ENCODE measurements at places on chromosomes 7 and 10.

- DNase-seq, result no peak
Observed at GRCh38 chr7:98921608-98922372, 43.5 kb downstream of the TRRAP start.

DNA sequence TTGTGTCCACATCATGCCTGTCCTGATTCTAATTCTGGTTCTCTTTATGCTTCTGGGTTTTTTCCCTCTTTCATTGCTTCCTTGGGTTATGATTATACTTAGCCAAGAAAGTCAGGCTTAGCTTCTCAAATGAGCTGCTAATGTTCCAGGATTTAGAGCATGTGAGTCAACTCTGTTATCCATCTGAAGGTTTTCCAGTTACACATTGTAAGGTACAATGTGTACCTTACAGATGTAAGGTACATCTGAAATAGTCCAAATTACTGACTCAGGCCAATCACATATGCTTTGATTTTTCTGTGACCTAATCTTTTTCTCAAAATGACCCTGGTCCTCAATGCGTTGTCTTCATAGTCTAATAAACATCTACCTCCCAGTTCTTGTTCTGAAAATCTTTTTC, 13.3 kb upstream of the MIOS start:
- DNase-seq, result no peak

GRCh38 chr7:31186202-31186601, 134.1 kb downstream of the ADCYAP1R1 start:
- DNase-seq, result no peak

DNA sequence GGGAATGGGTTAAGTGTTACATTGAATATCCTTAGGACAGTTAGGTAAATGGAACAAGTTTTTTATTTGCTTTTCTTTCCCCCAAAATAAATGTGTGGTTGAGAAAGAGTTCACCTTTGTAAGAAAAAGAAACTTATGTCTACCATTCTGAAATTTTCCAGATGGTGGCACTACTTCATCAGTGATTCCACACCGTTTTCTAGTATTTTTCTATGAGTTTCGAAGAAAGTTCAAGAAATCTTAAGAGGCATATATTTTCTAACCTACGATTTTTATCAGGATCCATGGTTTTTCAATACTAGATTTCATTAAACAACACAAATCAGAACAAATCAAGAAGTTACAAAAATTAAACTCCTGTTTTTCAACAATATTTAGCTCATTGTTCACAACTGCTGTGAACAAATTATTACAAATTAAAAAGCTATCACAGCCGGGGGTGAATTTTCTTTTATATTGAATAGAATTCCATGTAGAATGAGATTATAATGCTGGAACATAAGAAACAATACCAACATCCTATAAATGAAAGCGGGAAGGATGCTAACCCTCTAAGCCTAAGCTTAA, 163.1 kb upstream of the NPVF start:
- DNase-seq, result no peak

DNA sequence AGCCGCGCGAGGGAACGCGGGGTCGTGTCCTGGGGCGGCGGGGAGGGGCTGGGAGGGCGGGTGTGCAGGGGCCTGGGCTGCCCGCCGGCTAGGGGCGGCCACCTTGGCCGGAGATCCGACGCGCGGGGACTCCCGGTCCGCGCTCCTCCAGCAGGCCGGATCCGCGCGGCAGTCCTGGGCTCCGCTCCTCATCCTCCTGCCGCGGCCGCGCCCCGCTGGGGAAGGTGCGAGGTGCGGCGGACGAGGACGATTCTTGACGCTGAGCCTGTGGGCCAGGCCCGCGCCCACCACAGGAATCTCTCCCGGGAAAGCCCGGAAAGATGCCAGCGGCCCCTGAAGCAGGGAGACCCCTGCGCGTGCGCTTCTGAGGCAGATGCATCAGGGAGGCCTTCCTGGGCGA, 6.6 kb upstream of the OGDHL start:
- no peak for DNase-seq

- DNase-seq, result peak; percentile 52
Observed at GRCh38 chr7:135320268-135320667, 86.6 kb downstream of the STRA8 start.

DNA sequence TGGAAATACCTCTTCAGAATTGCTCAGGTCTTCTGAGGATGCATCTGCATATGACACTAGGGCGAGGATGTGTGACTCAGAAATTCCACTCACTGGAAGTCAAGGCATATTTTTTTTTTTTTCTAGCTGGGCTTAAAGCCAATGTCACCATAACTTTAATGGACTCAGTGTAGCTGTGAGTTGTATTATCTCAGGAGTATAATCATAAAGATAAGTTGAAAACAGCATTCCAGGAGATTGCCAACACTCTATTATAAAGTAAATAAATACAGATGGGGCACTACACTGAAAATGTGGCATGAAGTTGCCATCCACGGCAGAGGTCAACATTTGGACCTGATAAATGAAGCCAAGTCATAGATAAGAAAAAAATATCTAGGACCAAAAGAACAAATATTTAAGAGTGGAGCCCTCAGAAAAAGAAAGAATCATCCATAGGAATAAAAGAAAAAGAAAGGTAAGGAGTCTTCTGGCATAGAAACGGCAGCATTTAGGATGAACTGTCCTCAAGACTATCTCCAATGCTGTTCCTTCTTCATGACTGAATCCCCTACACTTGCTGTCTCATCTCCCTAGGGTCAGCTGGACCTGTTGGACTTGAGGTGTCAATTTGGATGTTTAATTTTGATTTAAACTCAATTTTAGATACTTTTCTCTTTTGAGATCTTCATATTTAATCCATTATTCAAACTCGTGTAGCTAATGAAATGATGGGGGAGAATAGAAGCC, 72.9 kb upstream of the CAV2 start:
- no peak for DNase-seq

DNA sequence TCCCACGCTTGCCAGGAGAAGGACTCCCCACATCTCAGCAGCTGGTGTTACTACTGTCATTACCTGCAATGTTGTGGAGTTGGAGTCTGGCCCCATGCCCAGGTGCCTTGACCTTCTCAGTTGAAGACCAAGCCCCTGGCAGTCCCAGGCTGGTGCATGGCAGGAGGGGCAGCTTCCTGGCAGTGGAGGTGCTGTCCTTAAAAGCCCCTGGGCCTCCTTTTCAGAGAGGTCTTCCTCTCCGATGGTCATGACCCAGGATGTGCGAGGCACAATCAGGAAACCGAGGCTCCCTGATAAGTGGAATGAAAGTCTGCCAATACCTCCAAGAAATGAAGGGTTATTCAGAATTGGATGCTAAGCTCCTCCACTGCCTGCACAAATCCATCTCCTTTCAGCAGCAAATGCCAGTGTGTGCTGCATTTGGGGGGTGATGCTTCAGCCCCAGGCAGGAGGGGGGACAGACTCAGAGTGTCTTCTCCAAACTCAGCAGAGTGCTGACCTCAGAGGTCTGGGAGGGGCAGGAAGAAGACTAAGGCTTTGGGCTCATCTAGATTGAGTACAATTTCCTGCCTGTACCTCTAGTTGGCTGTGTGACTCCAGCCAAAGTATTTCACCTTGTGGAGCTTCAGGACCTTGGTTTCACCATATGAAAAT, 97.0 kb upstream of the DDC start:
- no peak for DNase-seq

DNA sequence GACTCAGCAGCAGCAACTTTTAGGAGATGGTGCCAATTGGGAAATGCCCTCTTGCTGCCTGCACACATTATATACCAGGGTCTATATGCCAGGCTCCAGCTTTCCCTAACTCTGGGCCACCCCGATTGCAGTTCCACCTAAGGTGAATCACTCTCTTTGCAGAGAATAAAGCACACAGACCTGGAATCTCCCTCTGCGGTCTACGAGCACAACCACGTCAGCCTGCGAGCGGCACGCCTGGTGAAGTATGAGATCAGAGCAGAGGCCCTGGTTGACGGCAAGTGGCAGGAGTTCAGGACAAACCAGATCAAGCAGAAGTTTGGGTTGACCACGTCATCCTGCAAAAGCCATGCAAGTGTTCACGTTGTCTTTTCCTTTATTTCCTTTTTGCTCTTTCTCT, 38.2 kb upstream of the PLEKHA1 start:
- DNase-seq, result no peak

- DNase-seq, result no peak
Observed at GRCh38 chr7:18224138-18224537, 196.5 kb upstream of the PRPS1L1 start.

DNA sequence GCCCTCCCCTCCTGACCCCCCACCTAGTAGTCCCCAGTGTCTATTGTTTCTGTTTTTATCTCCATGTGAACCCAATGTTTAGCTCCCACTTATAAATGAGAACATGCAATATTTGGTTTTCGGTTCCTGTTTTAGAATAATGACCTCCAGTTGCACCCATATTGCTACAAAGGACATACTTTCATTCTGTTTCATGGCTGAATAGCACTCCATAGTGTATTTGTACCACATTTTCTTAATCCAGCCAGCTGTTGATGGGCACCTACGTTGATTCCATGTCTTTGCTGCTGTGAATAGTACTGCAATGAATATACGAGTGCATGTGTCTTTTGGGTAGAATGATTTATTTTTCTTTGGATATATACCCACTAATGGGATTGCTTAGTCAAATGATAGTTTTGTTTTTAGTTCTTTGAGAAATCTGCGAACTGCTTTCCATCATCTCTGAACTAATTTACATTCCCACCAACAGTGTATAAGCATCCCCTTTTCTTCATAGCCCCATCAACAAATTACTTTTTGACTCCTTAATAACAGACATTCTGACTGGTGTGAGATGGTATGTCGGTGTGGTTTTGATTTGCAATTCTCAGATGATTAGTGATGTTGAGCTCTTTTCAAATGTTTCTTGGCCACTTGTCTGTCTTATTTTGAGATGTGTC, 128.4 kb upstream of the PHYHIPL start:
- DNase-seq, result no peak

- DNase-seq, result no peak
Observed at GRCh38 chr7:98724591-98724990, 107.5 kb downstream of the NPTX2 start.

GRCh38 chr7:26291699-26292538, at the start of gene SNX10:
Gene SNX10, plus strand, starts transcription at chr7:26291862. Its CDS starts 54,581 bp downstream, at chr7:26346443.
- no peak for DNase-seq

DNA sequence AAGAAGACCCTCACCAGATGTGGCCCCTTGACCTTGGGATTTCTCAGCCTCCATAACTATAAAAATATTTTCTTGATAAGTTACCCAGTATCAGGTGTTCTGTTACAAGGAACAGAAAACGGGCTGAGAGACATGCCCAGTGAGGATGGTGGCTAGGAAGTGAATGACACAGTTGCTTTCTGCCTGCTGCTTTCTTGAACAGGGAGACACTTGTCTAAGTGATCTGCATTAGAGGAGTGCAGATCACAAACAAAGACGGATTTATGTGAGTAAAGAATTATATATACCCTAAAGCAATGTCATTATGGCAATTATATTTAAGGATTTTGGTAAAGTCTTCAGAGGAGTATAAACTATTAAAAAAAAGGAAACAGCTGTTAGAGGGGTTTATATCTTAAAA, 169.2 kb upstream of the AHR start:
- no peak for DNase-seq

GRCh38 chr7:159137906-159138305, 6.8 kb downstream of the VIPR2 start:
- no peak for DNase-seq

GRCh38 chr7:121384265-121384664, 11.8 kb downstream of the FAM3C start:
- no peak for DNase-seq

- no peak for DNase-seq
Observed at GRCh38 chr10:132746801-132747625, 38.9 kb downstream of the NKX6-2 start.

DNA sequence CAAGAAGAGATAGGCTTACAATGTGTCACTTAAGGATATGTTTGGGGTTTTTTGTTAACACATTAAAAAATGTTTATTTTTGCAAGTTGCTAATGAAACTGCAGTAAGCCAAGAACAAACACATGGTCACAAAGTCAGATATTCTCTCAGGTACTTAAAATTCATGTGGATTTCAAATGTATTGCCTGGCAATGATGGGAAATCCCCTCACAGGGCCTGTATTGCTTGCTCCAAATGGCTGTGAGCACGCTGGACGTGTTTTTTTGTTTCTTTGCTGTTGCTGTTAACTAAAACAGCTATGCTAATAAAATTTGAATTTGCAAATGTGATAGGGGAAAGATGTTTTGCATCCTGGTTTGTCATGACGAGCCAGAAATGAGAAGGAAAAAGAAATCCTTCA, 3.8 kb upstream of the CELF2 start:
- no peak for DNase-seq

- DNase-seq, result no peak
Observed at GRCh38 chr7:58086871-58087535, 637.0 kb downstream of the ZNF716 start.

DNA sequence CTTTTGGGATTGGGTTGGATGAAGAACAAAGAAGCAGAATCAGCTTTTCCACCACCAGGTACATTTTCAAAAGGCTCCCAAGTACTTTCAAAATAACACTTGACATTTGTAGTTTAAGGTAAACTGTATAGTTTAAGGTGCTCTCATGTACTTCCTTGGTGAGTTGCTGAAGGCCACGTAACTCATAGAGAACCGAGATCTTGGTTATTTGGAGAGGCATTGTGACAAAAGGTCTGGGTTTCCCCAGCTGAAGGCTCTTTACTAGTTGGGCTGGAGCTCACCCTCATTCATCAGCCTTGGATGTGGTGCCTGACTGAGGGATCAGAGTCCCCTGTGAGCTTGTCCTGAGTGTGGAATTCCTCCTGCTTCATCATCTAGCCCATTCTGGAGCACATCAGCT, 191.8 kb downstream of the TMEM178B start:
- no peak for DNase-seq

DNA sequence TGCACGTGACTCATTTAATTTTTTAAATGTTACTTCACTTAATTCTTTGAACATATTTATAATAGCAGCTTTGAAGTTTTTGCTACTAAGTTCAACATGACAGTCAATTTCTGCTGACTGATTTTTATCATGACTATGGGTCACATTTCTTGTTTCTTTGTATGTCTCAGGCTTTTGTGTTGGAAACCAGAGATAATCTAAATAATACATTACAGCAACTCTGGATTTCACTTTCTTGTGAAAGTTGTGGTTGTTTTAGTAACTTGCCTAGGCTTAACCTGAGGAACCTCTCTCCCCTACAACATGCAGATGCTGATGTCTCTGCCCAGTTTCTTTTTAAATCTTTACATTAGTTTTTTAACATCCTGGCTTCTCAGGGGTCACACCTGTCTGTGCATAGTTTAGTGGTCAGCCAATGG, 180.8 kb downstream of the CCDC71L start:
- no peak for DNase-seq

DNA sequence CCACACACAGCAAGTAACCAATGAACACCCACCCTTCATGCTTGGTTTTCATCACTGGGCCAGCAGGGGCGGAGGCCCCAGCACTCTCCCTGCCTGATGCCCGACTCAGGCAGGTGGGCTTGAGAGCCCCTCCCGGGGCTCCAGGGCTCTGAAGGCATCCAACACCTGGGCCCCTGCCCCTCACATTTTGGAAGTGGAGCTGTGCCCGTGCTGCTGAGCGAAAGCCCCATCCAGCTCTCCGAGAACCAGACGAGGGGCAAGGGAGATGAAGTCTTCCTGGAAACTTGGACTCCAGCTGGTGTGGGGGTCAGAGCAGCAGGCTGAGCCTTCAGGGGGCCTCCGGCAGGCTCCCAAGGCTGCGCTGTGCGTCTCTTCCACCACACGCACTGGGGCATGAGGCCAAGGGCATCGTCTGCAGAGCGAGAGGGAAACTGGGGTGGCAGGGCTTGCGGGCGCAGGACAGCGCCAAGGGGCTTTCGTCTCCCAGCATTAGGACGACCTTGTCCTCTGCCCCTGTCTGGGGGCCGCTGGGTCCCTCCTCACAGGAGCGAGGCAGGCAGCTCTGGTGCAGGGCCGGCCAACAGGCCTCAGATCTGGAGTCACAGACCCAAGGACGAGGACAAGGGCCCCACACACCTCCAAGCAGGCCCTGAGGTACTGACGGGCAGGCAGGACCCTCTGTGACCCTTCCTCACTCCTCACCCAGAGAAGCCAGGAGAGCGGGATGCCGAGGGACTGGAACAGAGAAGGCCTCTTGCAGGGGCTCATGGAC, 108.3 kb upstream of the FAM20C start:
- DNase-seq, result no peak

Measured in anterior cingulate cortex (tissue), 58 donors.